Adrenal gland (tissue), 19 donors: ENCODE measurements at places on chromosomes 1 and 21. TPM values are rescaled to one million over a fixed set of nuclear protein-coding genes. Genes with fewer than 3 reads are reported as not detected.

- no peaks in the 10 kb centered on the region for H3K27me3 ChIP-seq
- H3K27ac ChIP-seq: peak overlapping the region; percentile 66
- no peaks in the 10 kb centered on the region for H3K36me3 ChIP-seq
- peaks cover 34% of the 10 kb centered on the region for H3K4me1 ChIP-seq
- DNase-seq: peak; percentile 68
Observed at GRCh38 chr1:165696625-165697100, 1.7 kb downstream of the ALDH9A1 start.

DNA sequence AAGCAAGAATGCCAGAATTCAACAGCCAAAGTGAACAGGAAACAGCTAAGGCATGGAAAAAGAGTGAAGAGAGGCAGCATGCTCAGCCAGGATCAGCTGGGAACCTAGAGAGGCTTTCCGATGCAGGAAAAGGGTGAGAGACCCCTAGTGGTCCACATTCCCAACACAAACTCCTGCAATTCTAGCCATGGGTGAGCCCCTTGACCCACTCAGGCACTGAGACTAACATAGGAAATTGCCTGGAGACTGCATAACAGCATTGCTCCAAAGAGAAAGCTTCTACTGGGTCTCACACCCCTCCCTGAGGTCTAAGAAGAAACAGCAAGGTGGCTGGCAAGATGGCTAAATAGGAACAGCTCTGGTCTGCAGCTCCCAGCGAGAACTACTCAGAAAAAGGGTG is 123.2 kb downstream of the LHX8 start:
- H3K27ac ChIP-seq: no peak overlapping the region
- no peaks in the 10 kb centered on the region for H3K27me3 ChIP-seq
- no peaks in the 10 kb centered on the region for H3K36me3 ChIP-seq

The DIO1 gene
- 0.11 TPM for total RNA-seq

GRCh38 chr1:107920999-107921398 is 44.0 kb downstream of the VAV3 start:
- no peak for DNase-seq

DNA sequence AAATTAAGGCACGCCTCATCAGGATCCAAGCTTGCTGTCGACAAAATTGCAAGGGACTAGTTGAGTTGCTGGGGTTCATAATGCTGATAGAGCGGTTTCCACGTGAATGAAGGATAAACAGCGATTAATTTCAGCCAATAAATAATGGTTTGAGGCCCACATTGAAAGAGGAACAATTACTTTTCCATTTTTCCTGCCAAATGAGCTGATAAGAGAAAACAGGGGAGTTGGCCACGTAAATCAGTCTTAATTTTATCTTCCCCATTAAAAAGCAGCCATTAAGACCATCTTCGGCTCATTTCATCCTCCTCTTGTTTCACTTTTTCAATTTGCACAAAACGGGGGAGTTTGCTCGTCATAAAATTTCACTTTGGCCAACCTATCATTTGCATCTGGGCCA is 235.5 kb upstream of the RRP15 start:
- H3K36me3 ChIP-seq: no peaks in the 10 kb centered on the region
- no peaks in the 10 kb centered on the region for H3K27me3 ChIP-seq
- H3K27ac ChIP-seq: no peak overlapping the region
- H3K4me1 ChIP-seq: no peaks in the 10 kb centered on the region

DNA sequence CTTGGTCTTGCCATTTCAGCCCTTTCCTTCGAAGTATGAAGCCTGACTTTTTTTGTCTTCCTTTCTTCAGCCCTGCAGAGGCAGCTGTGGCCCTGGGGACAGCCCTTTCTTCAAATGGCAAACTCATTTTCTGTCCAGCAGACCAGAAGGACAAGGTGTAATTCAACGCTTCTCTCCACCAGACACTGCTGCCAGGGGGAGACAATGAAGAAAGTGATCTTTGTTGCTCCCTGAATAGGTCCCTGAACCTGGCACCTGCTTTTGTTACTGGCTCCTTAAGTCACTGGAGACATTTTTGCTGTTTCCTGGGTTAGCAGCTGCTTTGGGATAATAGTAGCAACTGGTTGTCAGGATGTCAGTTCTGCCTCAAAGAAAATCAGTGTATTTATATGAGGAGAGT is 50.8 kb upstream of the MACF1 start:
- H3K36me3 ChIP-seq: no peaks in the 10 kb centered on the region
- no peak for DNase-seq
- H3K27ac ChIP-seq: no peak overlapping the region
- H3K4me3 ChIP-seq: no peak overlapping the region
- peaks cover 39% of the 10 kb centered on the region for H3K4me1 ChIP-seq

- H3K27me3 ChIP-seq: no peaks in the 10 kb centered on the region
- H3K27ac ChIP-seq: no peak overlapping the region
- H3K36me3 ChIP-seq: no peaks in the 10 kb centered on the region
- DNase-seq: no peak
- H3K4me1 ChIP-seq: no peaks in the 10 kb centered on the region
Observed at GRCh38 chr1:14320518-14320917, 278.0 kb upstream of the KAZN start.

The GPR37L1 gene
- total RNA-seq: 0.14 TPM

DNA sequence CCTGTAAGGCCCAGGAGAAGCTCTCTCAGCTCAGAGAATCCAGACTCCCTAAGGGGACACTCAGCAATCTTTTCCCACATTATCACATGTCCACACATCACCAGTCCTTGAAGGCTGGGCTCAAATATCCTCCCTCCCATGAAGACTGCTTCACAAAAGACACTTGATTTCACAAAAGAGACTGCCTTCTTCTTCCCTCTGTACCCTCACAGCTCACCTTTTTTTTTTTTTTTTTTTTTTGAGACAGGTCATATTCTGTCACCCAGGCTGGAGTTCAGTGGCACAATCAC is 1.5 kb downstream of the CD58 start:
- DNase-seq: no peak
- no peaks in the 10 kb centered on the region for H3K36me3 ChIP-seq
- H3K27me3 ChIP-seq: no peaks in the 10 kb centered on the region
- no peak overlapping the region for H3K27ac ChIP-seq
- H3K4me3 ChIP-seq: no peak overlapping the region

- no peak for DNase-seq
- no peak overlapping the region for H3K4me3 ChIP-seq
- no peaks in the 10 kb centered on the region for H3K36me3 ChIP-seq
- no peaks in the 10 kb centered on the region for H3K27me3 ChIP-seq
- peaks cover 18% of the 10 kb centered on the region for H3K4me1 ChIP-seq
Observed at GRCh38 chr1:3355894-3356826, 98.3 kb upstream of the ARHGEF16 start.

DNA sequence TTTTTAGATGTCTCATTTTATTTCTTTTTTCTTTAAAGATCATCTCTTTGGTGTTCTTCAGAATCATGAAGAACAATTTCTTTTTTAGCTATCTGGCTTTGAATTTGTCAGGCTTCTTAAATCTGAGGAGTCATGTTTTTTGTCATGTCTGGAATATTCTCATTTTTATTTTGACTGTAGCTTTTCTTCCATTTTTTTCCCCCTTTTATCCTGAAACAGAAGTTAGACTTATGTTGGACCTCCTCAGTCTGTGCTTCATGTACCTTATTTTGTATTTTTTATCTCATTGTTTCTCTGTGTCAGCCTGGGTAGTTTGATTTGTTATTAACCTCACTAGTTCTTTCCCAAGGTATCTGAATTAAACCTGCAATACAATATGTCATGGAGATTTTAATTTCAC is 319.2 kb upstream of the ADGRL4 start:
- H3K27ac ChIP-seq: no peak overlapping the region
- no peak overlapping the region for H3K4me3 ChIP-seq
- H3K27me3 ChIP-seq: no peaks in the 10 kb centered on the region
- no peaks in the 10 kb centered on the region for H3K4me1 ChIP-seq

DNA sequence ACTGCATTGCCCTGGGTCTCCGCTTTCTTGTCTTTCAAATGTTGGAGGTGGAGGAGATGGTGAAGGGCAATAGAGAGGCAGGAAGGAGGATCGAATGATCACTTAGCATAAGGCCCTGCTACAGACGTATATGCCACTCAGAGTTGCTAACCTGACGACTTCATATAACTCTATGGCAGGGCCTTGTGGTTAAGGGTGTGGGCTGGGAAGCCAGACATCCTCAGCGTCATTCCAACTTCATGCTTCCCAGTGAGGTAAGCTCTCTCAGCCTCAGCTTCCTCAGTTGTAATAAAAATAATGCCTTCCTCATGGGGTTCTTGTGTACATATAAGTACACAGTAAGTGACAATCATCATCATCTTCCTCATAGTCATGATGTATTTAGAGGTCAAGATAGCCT is 54.6 kb downstream of the CASQ2 start:
- peaks cover 3% of the 10 kb centered on the region for H3K27me3 ChIP-seq
- no peaks in the 10 kb centered on the region for H3K36me3 ChIP-seq
- no peaks in the 10 kb centered on the region for H3K4me1 ChIP-seq
- no peak overlapping the region for H3K4me3 ChIP-seq
- no peak for DNase-seq
- H3K27ac ChIP-seq: no peak overlapping the region

GRCh38 chr1:24195874-24196273 is 8.8 kb upstream of the IFNLR1 start:
- DNase-seq: no peak
- no peaks in the 10 kb centered on the region for H3K27me3 ChIP-seq
- H3K4me3 ChIP-seq: no peak overlapping the region
- peaks cover 7% of the 10 kb centered on the region for H3K4me1 ChIP-seq
- H3K36me3 ChIP-seq: no peaks in the 10 kb centered on the region

DNA sequence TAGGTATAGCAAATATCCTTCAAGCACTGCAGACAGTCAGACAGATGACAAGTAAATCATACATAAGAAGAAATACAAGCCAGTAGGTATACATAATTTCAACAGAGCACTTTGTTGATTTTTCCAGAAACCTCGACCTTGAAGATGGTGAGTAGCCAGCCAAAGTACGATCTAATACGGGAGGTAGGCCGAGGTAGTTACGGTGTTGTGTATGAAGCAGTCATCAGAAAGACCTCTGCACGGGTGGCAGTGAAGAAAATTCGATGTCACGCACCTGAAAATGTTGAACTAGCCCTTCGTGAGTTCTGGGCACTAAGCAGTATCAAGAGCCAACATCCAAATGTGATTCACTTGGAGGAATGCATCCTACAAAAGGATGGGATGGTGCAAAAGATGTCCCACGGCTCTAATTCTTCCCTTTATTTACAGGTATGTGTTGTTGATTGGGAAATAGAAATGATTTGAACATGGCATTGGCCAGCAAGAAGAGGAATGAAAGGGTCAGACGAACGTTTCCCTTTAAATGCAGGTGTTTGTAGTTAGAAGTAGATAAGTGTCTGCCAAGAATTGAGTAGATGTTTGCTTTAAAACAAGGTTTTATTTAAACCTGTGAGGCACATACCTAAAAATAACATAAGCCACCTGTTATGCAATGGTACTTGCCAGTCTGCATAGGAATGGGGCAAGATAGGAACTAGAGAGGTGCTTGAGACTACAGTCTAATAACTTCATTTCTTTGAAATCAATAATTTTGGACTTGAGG is 2.7 kb downstream of the PDIK1L start:
- no peak overlapping the region for H3K27ac ChIP-seq
- no peak overlapping the region for H3K4me3 ChIP-seq
- H3K27me3 ChIP-seq: no peaks in the 10 kb centered on the region
- peaks cover 21% of the 10 kb centered on the region for H3K4me1 ChIP-seq
- peaks cover 36% of the 10 kb centered on the region for H3K36me3 ChIP-seq

GRCh38 chr1:104765085-104765484 is 1015.4 kb downstream of the AMY1C start:
- no peaks in the 10 kb centered on the region for H3K36me3 ChIP-seq
- H3K27ac ChIP-seq: no peak overlapping the region
- no peaks in the 10 kb centered on the region for H3K4me1 ChIP-seq
- DNase-seq: no peak
- no peaks in the 10 kb centered on the region for H3K27me3 ChIP-seq

DNA sequence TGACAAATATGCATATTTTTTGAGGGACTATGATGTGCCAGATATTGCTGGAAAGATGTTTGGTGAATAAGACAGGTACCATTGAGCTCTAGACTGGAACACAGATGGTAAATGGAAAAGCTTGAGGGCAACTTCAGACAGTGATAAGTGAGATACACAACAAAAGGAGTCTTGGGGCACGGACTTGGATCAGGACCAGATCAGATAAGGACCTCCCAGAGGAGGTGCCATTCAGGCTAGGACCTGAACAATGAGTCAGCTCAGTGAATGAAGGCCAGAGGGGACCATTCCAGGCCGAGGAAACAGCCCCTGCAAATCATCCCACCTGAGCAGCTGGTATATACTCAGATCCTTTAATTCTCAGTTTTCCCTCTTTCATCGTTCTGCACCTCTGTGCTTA is 1.8 kb upstream of the KCNJ15 start:
- no peak overlapping the region for H3K4me3 ChIP-seq
- no peak overlapping the region for H3K27ac ChIP-seq
- H3K27me3 ChIP-seq: no peaks in the 10 kb centered on the region
- H3K36me3 ChIP-seq: no peaks in the 10 kb centered on the region
- DNase-seq: no peak
- no peaks in the 10 kb centered on the region for H3K4me1 ChIP-seq

- H3K27ac ChIP-seq: no peak overlapping the region
- no peaks in the 10 kb centered on the region for H3K36me3 ChIP-seq
- peaks cover 26% of the 10 kb centered on the region for H3K27me3 ChIP-seq
- no peaks in the 10 kb centered on the region for H3K4me1 ChIP-seq
- no peak for DNase-seq
Observed at GRCh38 chr1:34379911-34380310, 203.2 kb downstream of the C1orf94 start.

The FCRL4 gene
- not detected for total RNA-seq

GRCh38 chr21:27802816-27803475 is 836.1 kb upstream of the ADAMTS5 start:
- H3K4me3 ChIP-seq: no peak overlapping the region
- H3K4me1 ChIP-seq: no peaks in the 10 kb centered on the region
- no peaks in the 10 kb centered on the region for H3K36me3 ChIP-seq

DNA sequence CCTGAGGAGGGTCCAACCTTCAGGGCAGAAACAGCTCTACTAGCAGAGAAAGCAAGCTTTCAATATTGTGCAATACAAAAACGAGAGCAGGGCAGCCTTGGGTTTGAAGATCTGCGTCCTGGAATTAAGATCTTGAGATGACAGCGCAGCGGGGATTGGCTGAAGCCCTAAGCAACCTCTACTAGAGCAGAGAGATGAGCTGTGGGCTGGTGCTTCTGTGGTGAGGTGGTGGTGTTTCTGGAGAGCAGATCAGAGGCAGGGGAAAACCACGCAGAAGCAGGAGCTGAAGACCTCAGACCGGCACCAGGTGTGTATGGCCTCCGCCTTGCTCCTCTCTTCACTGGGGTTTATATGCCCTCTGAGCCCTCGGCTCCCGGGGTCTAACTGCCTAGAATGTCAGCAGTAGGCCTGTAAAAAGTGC is 12.5 kb downstream of the TRAF3IP3 start:
- no peak for DNase-seq
- H3K4me3 ChIP-seq: no peak overlapping the region
- no peaks in the 10 kb centered on the region for H3K4me1 ChIP-seq
- H3K27ac ChIP-seq: no peak overlapping the region
- H3K27me3 ChIP-seq: no peaks in the 10 kb centered on the region

DNA sequence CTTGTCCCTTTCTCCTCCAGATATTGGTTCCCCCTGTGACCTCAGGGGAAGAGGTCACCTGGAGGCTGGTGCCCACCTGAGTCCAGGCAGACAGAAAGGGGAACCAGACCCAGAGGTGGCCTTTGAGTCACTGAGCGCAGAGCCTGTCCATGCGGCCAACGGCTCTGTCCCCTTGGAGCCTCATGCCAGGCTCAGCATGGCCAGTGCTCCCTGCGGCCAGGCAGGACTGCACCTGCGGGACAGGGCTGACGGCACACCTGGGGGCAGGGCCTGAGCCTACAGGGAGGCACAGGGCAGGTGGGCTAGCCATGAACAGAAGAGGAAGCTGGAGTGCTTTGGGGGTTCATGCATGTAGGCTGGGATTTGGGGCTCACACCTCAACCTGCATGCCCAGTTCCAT is 2.7 kb downstream of the TNFRSF14 start:
- H3K4me3 ChIP-seq: no peak overlapping the region
- peaks cover 31% of the 10 kb centered on the region for H3K36me3 ChIP-seq
- H3K4me1 ChIP-seq: peaks cover 30% of the 10 kb centered on the region
- no peaks in the 10 kb centered on the region for H3K27me3 ChIP-seq
